Inflammatory macrophage (primary cell): ENCODE measurements at places on chromosomes 6 and 20.

- no peak for DNase-seq
Measured at GRCh38 chr20:1402149-1402548, 9.3 kb upstream of the FKBP1A start.

DNA sequence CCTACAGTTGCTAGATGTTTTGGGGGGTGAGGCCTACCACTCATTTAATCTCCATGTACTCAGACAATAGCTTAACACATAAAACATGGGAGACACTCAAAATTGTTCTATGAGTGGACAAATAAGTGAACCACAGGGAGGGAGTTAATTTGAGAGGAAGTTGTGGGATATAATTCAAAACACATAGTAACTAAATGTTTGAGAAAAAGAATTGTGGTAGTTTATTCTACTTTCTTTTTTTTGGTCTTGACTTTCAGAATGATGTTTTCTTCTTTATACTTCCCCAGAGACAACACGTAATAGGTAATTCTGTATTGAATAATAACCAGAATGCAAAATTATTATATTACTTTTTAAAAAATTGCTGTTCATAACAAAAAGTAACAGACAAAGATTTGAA lies 453.8 kb downstream of the RFPL4B start:
- DNase-seq = no peak

- DNase-seq = no peak
Measured at GRCh38 chr6:153237670-153238069, 106.6 kb upstream of the RGS17 start.

GRCh38 chr20:23214903-23215302 lies 128.8 kb upstream of the CD93 start:
- no peak for DNase-seq

- peak; percentile 50 for DNase-seq
Measured at GRCh38 chr6:6811128-6812009, 222.8 kb downstream of the LY86 start.

- DNase-seq = no peak
Measured at GRCh38 chr6:83480470-83480869, 31.9 kb upstream of the PRSS35 start.

DNA sequence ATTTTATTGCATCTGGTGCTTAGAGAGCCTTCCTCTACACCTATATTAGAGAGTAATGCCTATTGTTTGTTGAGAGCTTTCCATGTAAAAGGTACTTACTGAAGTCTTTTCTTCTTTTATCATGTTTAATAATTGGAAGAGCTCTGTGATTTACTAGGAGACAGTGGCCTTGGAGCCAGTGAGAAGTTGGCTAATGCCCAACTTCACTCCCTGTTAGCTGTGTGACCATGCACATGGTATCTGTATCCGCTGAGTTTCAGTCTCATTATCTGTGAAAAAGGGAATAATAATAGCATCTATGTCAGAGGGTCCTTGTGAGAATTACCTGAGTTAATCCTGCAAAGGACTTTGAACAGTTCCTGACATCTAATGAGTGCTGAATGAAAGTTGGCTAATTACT lies 105.0 kb downstream of the CD109 start:
- no peak for DNase-seq

GRCh38 chr20:47455133-47456040 lies 46.3 kb upstream of the NCOA3 start:
- DNase-seq = no peak

DNA sequence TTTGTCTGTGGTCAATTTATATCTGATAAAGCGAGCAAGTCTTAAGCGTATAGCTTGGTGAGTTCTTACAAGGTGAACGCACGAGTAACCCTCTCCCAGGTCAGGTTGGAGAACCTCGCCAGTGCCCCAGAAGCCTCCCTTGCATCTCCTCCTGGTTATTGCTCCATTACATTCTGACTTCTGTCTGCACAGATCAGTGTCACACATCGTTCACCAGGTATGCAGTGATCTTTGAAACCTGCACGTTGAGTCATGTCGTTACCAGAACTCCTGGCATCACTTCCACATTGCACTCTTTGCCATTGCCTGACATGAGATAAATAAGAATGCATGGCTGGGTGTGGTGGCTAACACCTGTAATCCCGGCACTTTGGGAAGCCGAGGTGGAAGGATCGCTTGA lies 44.2 kb downstream of the AKAP12 start:
- DNase-seq = no peak

- DNase-seq = peak; percentile 27
Measured at GRCh38 chr6:85576476-85576875, 17.2 kb downstream of the SNX14 start.

DNA sequence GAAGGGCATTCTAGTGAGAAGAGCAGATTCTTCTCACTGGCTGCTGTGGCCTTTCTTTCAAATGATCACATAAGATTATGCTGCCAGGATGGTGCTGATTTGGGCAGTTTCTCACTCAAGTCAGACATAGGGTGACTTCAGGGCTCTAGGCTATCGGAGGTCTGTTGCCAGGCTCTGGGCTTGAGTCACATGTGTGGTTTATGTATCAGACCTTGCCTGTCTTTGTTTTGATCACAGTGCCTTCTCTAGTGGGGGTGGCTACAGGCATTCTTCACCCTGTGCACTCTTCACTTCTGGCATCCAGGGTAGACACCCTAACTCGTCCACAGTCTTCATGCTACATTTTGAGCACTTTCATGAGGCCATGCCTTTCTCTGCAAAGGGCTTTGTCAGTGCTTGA lies 823.7 kb upstream of the MAN1A1 start:
- no peak for DNase-seq

DNA sequence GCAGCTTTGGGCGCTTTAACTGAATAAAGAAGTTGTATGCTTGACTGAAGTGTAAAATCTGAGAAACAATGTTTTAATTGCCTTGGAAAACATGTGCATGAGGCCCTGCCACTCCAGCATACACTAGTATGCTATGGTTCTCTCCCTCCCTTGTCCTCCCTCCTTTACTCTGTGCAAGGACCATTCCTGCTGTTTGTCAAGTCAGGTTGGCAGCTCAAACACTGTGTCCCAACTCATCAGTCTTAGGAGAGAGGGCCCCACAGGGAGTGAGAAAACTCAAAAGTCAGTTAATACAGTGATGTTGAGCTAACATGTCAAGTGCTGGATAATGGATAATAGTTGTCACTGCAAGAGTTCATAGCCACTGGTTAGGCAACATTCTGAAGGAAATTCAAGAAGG lies 543.6 kb downstream of the GRIK2 start:
- no peak for DNase-seq

DNA sequence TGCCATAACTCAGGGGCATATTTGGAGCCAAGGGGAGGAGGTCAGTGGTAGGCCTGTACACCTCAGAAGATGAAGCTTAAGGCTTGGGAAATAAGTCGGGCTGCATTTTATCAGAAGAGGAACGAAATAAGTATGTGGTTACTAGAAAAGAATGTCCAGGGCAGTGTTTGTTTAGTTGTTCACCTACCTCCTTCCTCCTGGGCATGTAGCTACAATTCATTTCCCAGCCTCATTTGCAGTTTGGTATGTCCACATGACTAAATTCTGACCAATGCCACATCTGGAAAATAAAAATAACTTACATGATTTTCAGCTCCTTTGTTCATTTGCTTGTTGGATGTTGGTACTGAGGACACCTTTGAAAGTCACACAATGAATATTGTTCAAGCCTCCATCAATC lies 294.5 kb upstream of the RGS17 start:
- DNase-seq = no peak

DNA sequence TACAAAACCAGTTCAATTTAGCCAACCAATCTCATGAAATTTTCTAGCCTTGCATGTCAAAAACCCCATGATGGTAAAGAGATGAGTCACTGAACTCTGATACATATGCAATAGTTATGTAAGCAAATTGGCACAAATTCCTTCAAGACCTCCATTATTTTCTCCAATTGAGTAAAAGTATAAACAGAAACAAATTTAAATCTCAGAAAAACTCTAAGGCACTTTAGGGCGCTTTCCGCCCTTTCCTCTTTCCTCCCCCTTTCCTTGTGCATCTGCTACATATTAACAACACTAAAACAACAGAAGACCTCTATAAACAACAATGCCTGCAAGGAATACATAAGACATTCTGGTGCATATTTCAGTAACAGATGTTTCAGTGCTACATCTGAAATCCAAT lies 48.5 kb downstream of the KIF13A start:
- peak; percentile 43 for DNase-seq

DNA sequence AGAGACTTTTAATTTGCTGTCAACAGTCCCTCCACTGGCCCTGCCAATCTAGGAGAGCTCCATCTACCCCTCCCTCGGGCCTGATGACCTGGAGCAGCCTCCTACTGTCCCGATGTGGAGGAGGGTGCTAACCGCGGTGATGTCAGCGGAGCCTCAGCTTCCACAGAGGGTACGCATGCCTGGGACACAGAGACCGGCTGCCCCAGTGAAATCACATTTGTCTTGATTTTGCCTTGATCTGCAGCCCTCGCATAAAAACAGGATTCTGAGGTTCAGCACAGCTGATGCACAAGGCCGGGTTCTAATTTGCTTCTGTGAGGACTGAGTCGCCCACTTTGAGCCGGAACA lies 77.6 kb downstream of the STK35 start:
- no peak for DNase-seq

GRCh38 chr20:23061734-23062561 lies 12.5 kb upstream of the THBD start:
- peak; percentile 52 for DNase-seq

- peak; percentile 41 for DNase-seq
Measured at GRCh38 chr6:16562498-16562897, 198.8 kb downstream of the ATXN1 start.

GRCh38 chr6:1662534-1662933 lies 52.8 kb downstream of the FOXC1 start:
- no peak for DNase-seq

DNA sequence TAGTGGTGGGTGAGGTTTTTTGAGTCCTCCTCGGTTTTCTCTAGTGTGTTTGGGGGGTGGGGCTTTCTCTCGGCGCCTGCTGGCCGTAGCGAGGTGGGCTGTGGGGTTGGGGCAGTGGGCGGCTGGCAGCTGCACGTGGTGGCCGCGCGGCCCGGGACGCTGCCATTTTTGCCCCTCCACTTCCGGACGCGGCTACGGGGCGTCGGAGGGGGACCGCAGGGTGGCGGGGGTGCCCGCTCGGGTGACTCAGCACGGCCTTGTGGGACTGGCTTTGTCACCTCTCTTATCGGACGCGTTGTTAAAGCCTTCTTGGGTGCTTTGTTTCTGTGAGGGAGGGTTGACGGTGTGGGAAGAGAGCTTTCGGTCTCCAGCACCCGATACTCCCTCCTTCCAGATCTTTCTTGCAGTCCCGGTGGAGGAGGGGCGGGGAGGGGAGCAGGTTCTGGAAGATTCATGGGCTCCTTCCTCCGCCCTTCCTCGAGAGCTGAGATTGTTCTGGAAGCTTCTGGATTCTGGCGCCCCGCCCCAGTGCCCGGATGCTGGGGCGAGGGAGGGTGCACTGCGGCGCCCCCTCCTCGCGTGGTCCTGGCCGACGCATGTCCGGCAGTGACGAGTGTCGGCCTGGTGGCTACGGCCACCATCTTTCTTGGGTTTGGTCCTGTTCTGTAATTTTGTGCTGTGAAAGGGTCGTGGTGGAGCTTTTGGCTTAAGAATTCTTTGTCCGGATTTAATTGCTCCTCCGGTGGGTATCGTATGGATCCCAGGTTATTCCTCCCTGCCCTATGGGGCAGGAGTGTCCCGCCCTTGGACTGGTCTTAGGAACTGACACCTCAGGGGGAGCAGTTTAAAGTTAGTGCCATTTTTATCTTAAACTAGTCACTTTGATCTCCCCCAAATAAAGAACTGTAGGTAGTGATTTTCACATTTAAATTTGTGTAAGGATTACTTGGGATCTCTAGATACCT lies 719 bp downstream of the HSP90AB1 start:
- DNase-seq = peak; percentile 84

DNA sequence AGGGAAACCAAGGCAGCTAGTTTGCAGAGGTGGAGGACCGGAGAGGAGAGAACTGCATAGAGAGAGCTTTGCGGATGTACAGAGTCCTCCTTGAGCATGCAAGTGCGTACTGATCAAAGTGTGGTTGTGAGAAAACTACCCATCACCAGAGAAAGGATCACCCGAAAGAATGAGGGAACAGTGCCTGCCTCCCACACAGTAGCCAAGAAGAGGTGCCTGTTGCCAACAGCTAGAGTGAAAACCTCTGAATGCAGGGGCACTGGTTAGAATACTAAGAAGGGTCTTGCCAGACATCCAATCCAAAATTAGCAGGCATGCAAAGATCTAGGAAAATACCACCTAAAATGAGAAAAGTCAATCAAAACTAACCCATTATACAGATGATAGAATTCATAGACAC lies 166.6 kb upstream of the AKAP12 start:
- no peak for DNase-seq

GRCh38 chr6:7229376-7230326 lies 83.3 kb downstream of the SSR1 start:
- no peak for DNase-seq

- no peak for DNase-seq
Measured at GRCh38 chr6:149049230-149049629, 268.3 kb upstream of the TAB2 start.

- peak; percentile 38 for DNase-seq
Measured at GRCh38 chr6:138979813-138980668, 8.0 kb downstream of the REPS1 start.

GRCh38 chr6:56193846-56194245 lies 53.5 kb downstream of the COL21A1 start:
- no peak for DNase-seq

GRCh38 chr6:139355172-139355571 lies 19.3 kb downstream of the CITED2 start:
- DNase-seq = no peak

- DNase-seq = no peak
Measured at GRCh38 chr20:51512645-51513044, 29.9 kb downstream of the NFATC2 start.

DNA sequence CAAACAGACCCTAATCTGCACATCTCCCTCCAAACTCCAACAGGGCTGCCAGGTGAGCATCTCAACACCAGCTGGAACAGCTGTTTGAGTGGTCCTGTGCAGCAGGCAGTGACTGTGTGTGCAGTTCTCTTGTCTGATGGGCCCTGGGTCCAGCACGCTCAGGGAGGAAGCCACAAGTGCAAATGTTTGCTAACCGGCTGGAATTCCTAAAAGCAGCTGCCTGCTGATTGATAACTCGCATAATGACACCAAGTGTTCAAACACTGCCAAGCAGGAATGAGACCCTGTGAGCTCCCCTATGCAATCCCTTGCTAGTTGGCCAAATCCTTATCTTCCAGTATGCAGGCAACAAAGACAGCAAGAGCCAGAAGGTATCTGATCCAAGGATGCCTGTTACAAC lies 650.6 kb downstream of the CBLN4 start:
- no peak for DNase-seq

DNA sequence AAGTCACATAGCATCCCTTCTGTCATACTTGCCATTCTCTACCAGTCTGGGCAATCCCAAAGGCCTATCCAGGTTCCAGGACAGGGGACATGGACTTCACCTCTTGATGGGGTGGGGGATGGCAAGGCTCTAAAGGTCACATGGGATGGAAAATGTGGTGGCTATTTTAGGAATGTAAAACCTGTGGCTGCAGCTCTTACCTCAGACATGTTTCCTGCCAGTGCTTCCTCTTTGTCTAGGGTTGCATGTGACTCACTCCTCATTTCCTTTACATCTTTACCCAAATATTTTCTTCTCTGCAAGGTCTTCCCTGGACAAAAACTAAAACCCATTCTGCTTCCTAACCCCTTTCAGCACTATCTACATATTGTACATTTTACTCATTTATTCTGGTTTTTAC lies 135.7 kb downstream of the BTBD3 start:
- DNase-seq = peak; percentile 50

- no peak for DNase-seq
Measured at GRCh38 chr20:57535297-57535696, 10.4 kb upstream of the CTCFL start.
